Mesothelial cell of epicardium (in vitro differentiated cells): ENCODE measurements at places on chromosomes 2 and 18. TPM values are rescaled to one million over a fixed set of nuclear protein-coding genes. Genes with fewer than 3 reads are reported as not detected.

The TEKT4 gene
- total RNA-seq = not detected in 3 replicates

- no peak for DNase-seq
Observed at GRCh38 chr18:28152354-28152753, 24.6 kb downstream of the CDH2 start.

DNA sequence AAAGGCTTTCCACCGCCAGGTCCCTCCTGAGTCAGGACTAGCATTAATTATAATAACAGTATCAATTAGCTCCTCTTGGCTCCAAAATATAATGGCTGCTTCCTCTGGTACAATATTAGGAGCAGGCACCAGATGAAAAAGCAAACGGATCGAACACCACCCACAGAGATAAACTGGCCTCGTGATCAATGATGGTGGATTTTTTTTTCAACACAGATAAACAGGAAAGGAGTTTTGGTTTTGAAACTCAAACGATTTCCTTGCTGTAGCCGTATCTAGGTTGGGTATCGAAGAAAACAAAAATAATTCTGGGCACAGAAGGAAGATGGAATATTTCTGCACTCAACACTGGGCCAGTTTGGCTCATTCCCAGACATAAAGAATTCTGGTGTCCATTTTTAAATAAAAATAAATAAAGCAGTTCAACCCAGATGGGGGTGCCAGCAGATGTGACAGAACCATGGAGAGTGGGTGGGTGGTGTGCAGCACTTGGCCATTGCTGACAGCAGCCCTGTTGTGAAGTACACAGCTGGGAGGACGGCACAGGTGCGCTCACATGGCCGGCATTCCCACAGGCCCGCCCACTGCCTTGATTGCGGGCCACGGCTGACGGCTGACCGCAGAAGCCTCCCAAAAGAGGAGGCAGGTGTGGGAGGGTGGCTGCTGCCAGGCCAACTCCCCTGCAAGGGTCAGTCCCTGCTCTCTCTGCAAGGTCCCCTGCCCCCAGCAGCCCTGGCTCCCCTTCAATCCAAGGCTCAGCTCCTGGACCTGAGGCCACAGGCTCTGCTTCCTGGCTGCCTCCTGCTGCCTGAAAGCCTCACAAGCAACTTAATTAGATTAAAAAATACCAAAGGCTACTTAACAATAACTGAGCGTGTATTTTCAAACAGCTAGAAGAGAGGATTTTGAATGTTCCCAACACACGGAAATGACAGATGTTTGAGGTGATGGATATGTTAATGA lies 351.9 kb upstream of the ID2 start:
- no peak for DNase-seq

DNA sequence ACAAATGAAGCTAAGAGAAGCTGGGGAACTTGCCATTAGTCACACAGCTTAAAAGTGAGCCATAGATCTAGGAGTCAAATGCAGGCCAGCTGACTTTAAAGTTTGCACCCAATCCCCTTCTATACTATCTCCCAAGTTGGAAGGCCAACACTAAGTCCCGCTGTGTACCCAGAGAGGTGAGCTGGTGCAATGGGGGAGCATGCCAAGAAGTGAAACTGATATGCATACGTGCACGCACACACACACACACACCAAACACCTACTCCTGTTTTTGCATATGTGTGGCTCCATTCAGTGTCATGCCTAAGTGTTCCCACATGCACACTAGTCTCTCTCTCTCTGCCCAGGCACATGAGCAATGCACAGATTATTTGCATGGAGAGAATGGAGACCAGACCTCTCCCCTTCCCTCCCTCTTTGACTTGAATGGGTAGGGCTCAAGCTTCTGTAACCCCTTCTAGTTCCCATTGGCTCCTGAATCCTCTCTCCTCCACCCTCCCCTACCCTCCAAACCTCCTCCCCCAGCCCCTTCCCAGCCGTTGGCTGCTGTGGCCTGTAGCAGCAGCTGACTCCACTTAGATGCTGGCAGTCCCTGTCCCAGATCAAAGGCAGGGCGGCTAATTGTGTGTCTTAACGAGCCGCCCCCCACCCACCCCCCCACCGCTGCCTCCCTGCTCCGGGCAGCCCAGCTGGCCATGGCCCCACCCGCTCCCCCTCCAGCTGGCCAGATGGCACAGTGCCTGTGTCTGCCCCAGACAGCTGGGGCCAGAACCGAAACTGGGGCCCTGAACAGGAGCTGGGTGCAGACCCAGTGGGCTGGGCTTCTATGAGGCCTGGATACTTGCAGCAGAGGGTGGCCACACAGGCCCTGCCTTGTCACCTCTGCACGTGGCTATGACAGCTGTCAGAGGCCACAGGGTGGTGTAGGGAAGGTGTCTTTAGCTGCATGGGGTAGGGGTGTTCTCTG lies 5.6 kb downstream of the WNT10A start:
- DNase-seq = no peak

DNA sequence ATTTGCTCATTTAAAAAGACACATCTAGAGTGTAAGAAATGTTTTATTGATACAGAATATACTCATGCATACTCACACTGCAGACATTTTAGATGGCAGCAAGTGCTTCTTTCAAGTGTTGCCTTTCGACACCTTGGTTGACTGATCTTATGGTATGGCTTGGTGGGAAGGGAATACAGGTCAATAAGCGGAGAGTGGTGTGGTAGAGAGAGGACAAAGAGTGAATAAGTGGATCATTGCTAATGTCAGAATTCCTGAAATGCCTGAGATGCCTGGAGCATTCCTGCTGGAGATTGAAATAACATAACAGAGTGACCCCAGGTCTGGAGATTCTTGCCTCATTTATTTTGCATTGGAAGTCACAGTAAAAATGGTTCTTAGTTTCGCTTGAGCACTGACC lies 76.7 kb downstream of the RND3 start:
- no peak for DNase-seq

- DNase-seq = no peak
Observed at GRCh38 chr2:3839476-3839875, 136.1 kb downstream of the DCDC2C start.
